ENCODE measurements at places on chromosomes 7 and 10.
A peak's percentile ranks its signal among the peaks of the same experiment; 100 is the strongest.

DNA sequence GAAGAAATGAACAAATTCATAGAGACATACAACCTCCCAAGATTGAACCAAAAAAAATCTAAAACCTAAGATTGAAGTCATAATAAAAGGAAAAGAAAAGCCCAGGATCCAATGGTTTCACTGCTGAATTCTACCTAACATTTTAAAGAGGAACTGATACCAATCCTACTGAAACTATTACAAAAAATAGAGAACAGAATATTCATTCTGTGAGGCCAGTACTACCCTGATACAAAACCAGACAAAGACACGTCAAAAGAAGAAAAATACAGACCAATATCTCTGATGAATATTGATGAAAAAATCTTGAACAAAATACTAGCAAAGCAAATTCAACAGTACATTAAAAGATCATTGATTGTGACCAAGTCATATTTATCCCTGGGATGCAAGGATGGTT, 128.5 kb upstream of the STEAP1 start:
- no peak for DNase-seq

DNA sequence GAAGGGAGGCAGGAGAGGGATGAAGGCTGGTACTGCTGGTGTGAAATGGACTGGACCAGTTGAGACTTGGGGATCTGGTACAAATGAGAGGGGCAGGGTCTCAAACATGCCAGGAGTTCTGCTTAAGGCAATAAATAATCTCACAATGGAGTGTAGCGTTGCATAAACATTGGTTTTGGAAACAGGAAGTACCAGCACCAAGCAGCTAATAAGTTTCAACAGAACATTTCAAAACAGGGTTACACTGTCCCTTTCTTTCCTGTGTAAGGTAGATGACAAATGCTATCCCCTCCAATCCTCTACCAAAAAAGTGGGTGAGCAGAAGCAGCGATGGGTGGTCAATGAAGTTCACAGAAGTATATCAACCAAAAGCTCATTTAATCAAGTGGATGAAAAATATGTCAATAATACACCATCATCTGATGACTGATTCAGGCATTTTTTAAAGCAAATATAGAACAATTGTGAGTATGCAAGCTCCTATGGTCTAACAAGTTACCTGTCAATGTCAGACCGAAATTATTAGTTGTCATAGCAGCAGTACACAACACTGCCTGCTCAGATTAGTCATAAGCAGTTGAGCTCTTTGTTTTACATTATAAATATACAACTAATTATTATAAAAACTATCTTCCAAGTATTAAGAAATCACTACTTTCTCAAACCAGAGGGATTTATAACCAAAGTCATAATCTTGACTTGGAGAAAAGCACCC, 220.0 kb downstream of the FAM107B start:
- no peak for DNase-seq

- DNase-seq, result no peak
Observed at GRCh38 chr10:80771285-80771684, 233.6 kb downstream of the SH2D4B start.

DNA sequence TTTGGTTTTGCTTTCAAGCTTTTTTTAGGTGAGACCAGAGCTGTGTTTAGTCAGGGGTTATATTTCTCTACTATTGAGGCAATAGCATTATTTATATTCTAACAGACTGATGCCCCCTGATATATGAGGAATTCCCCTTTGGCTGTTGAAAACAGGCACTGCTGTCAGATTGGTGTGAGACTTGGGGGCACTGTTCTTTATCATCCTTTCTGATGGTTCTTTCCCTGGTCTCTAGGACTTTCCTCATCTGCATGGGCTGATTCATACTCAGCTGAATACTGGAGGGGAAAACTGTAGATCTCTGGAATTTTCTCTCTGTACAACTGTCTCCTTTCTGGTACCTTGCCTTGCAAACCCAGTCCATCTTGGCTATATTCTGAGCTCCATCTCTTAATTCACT, 10.0 kb upstream of the ICA1 start:
- DNase-seq, result no peak

DNA sequence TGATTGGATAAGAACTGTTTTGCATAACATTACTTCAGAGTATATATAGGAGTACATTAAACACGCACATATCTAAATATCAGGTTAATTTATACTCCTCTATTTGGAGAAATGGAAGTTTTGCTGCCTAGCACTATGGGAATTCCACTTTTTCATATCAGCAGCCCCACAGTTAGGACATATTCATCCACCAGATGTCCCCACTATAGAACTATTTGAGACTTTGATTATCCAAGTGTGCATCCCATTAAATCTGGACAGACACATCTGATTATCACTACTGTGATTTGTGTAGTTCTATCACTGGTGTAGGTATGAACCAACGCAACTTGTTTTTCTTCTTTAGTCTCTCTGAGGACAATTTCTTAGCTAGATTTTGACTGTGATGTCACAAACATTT, 345.7 kb downstream of the THSD7A start:
- peak; percentile 9 for DNase-seq

GRCh38 chr7:55569797-55570196, 2.5 kb downstream of the VOPP1 start:
- peak; percentile 42 for DNase-seq

- DNase-seq, result no peak
Observed at GRCh38 chr10:662686-663465, 26.6 kb downstream of the DIP2C start.

- DNase-seq, result no peak
Observed at GRCh38 chr7:13991791-13992595, 2.5 kb upstream of the ETV1 start.

- no peak for DNase-seq
Observed at GRCh38 chr10:130174328-130174727, 38.1 kb downstream of the GLRX3 start.

DNA sequence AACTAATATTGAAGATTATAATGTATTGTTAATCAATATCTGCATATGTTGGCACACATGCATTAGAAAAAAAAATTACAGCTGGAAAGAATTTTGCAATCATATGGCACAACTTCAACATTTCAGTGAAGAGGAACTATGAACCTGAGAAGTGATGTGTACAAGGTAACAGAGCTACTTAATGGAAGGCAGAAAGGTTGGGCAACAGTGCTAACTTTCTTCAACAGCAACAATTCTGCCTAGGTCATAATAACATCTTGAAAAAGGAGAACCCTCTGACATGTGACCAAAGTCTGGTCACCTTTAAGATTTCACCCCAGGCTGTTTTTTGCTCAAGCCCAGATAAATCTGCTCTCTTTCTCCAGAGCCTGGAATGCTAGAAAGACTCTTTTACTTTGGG, 47.9 kb upstream of the SKAP2 start:
- no peak for DNase-seq

GRCh38 chr7:47091141-47091540, 490.8 kb downstream of the TNS3 start:
- no peak for DNase-seq

GRCh38 chr10:114698271-114699061, 40.4 kb upstream of the ABLIM1 start:
- no peak for DNase-seq

GRCh38 chr7:1144269-1144771, 15.7 kb downstream of the ZFAND2A start:
- DNase-seq, result peak; percentile 63

GRCh38 chr10:6395606-6396005, 184.5 kb downstream of the PRKCQ start:
- no peak for DNase-seq

DNA sequence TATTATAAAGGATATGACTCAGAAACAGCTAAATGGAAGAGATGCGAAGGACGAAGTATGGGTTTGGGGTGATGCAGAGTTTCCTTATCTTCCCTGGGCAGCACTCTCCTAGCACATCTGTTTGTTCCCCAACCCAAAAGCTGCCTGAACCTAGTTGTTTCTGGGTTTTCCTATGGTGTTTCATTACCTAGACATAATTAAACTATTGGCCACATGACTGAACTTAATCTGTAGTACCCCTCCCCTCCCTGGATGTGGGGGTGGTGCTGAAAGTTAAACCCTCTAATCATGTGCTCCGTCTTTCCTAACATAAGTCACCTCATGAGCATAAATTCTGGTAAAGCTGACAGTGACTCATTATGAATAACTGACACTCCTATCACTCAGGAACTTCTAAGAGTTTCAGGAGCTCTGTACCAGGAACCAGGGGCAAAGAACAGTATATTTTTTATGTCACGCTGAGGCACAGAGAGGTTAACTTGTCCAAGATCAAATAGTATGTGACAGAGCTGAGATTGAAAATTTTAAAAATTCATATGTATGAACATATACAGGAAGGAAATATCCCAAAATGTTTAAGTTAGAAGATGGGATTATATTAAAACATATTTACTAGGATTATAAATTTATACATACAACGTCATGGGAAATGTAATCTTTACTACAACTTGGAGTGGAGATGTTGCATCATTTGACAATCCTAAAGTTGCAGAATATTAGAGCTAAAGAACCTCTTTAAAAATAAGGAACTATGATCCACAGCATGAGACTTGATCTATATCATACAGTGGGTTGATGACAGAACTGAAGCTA, 4.8 kb downstream of the STRIP2 start:
- DNase-seq, result no peak

- DNase-seq, result peak; percentile 45
Observed at GRCh38 chr7:121081327-121081936, 92.9 kb downstream of the CPED1 start.

DNA sequence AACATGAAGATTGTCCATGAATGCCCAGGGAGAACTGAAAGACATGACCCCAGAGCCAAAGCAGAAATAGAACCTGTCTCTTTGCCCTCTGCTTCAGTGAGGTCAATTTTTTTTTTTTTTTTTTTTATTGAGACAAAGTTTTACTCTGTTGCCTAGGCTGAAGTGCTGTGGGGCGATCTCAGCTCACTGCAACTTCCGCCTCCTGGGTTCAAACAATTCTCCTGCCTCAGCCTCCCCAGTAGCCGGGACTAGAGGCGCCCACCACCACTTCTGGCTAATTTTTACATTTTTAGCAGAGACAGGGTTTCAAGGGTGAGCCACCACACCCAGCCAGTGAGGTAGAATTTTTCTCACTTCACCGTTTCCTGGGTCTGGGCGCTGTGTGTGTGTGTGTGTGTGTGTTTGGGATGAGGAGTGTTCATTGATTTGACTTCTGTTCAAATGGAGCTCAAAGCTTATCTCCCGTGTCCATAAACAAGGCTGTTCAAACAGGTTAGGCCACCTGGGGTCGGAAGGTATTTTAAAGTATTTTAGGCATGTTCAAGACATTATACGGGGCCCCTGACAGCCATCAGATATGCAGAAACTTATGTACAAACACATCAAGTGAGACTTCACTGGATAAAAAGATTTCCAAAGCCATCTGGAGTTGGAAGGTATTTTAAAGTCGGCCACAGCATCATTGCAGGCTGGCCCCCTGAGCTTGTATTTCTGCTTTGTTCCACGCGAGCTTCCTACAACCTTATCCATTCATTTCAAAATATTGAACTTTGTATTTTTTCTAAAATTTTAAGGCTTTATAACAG, 93.8 kb downstream of the MAP3K8 start:
- DNase-seq, result no peak

GRCh38 chr10:8130973-8131911, 76.8 kb downstream of the GATA3 start:
- no peak for DNase-seq

DNA sequence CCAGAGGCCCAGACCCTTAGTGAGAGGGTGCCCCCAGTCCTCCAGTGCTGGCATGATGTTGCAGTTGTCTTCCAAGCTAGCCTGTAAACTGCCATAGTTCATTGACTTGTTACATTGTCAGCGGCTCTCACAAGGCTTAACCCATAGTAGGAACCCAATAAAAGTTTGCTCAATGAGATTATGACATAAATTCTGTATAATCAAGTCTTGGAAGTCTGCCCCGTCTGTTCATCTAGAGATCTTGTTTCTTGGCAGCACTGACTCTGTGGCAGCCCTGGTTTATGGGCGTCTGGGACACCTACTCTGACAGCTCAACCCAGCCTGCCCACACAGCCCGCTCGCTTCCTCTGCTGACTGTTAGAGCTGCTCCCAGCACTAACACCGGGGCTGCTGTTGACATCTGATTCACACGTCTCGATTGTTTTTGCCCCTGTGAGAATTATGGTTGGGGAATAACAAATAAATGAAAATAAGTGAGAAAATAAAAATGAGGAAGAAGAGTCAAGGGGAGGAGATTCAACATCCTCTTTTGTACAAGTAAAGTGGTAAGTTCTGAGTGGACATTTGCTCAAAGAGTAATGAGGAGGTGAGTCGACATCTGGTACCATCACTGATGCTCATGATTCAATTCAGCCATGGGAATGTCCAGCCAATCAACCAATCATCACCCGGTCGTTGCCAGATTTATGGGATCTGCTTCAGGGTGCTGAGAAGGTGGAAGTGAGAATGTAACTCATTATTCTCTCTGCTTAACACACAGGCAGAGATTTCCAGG, 160.8 kb downstream of the SPAG6 start:
- DNase-seq, result no peak

DNA sequence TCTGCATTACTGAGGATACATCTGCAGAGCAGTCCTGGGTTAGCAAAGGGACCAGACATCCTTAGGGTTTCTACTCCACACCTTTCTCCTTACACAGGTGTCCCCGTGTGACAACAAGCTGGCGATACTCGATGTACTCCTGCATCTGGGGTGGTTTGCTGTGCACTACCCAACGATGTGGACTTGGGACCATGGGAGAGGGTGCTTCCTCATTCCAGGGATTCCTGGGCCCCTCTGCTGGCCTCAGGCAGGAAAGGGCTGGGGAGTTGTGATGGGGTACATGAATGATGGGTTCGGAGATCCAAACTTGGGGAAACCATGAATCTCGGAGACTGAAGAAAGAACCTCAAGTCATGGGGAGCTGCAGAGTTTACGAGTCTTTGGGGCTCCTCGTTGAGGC, 179.6 kb upstream of the GALNT17 start:
- DNase-seq, result no peak

DNA sequence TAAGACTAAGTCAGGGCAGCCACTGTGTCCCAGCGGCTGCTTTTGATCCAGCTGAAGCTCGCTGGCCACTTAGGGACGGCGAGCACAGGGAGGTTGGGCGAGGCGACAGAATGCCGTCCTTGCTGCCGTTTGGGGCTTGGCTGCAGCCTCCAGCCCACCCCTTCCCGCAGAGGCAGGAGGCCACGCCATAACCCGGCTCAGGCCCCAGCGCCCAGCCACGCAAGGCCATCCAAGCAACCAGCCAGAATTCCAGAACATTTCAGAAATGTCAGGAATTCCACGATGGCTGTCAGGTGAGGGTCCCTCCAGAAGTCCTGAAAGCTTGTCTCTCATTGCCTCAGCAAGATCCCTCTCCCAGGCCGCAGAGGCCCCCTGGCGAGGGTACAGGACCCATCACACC, 479.1 kb upstream of the FOXK1 start:
- no peak for DNase-seq
